ENCODE measurements at places on chromosomes 6 and 20.

GRCh38 chr6:19869464-19869863 lies 32.3 kb downstream of the ID4 start:
- DNase-seq = no peak

DNA sequence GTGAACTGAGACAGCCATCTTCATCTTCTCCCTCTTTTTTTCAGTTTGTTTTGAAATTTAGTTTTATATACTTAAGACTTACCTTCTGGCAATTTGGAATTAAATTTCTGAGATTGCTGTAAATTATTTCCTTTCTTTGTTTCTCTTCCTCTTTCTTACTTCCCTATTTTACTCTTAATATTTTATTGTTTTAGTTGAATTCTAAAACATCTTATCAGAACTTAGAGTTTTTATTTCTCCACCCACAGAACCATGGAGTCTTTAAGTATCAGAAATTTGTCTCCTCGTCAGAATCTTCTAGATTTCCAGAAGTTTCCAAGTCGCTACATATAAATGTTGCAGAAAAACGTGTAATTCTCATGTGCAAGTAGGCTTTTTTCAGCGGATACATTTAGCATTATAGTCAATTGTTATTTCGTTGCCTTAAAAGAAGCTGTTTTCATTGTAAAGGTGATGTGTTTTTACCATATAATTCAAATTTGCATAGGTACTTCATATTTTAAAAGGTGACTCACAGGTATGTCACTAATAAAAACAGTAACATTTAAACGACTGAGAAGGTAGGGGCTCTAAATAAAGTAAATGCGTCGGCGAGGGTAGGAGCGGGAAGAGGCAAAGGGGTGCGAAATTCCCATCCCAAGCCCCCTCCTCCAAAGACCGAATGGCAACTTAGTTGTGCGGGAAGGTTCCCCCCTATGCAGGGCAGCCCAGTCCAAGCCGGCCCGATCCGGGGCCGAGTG lies 866 bp upstream of the MYO6 start:
- peak; percentile 28 for DNase-seq

- DNase-seq = peak; percentile 50
Measured at GRCh38 chr6:56699066-56699654, 56.5 kb upstream of the DST start.

GRCh38 chr6:37984578-37984977 lies 165.1 kb downstream of the ZFAND3 start:
- DNase-seq = no peak

DNA sequence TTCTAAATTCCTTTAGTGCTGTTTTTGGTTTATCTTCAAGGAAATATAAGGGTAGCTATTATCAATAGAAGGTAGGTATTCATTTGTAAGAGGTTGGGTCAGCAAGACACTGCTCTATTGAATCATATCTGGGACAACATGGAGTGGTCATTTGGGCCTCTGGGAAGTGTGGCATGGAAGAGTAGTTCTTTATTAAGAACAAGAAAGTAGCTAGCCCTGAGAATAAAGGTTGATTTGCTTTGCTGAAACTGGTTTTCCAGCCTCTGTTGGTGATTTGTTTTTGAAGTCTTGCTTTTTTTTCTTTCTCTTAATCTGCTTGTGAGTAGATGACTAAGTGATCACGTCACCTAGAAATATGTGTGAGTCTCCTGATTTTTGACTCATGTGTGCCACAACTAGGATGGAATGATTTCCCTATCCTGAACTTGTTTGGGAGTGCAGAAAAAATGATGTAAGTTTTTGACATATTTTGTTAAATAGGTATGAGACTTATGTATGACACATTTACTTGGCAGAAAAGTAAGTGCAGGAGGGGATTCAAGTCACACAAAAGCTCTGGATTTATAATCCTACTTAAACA lies 381.8 kb downstream of the CENPW start:
- DNase-seq = no peak

- no peak for DNase-seq
Measured at GRCh38 chr6:119957195-119957594, 607.6 kb upstream of the MAN1A1 start.

GRCh38 chr20:54704032-54704635 lies 228.7 kb downstream of the DOK5 start:
- no peak for DNase-seq

DNA sequence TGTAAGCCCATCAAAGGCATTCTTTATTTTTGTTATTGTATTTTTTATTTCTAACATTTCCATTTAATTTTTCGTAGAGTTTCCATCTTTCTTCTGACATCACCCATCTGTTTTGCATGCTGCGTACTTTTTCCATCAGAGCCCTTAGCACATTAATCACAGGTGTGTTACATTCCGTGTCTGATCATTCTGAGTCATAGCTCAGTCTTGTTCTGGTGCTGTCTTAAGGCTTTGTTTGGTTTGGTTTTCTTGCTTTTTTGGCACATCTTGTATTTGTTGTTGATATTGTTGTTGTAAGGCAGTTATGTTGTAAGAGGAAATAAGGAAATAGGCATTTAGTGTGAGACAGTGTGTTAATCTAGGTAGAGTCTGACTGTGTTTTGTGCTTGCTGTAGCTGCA lies 214.6 kb upstream of the CDH4 start:
- no peak for DNase-seq

- DNase-seq = no peak
Measured at GRCh38 chr6:4582506-4583417, 193.4 kb upstream of the CDYL start.

DNA sequence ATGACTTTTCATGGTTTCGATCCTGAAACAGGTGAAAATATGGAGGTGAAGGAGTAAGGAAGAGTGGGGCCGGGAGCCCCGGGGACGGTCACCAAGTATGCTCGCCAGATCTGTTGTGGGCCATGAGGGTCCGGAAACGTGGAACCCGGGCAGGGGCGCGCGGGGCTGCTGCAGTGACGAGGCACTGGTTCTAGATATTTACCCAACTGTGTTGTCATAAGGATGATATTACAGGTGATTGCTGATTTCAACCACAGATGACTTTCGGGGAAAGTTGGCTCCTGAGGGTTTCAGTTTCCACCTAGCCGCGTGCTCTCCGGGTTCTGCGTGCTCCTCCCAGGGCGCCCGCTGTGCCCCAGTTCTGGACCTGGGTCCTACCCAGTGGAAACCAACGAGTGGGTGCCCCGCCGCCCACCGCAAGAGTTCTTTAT lies 12.2 kb downstream of the RAET1G start:
- no peak for DNase-seq

GRCh38 chr20:63196768-63197470 lies 19.0 kb downstream of the YTHDF1 start:
- DNase-seq = no peak

- DNase-seq = no peak
Measured at GRCh38 chr20:1626528-1627199, 6.9 kb upstream of the SIRPB1 start.

- no peak for DNase-seq
Measured at GRCh38 chr6:160358225-160359119, 10.3 kb downstream of the SLC22A3 start.

Measured in LoVo (cell line).